ENCODE measurements at places on chromosomes 2 and 18. TPM values are rescaled to one million over a fixed set of nuclear protein-coding genes. Genes with fewer than 3 reads are reported as not detected.

DNA sequence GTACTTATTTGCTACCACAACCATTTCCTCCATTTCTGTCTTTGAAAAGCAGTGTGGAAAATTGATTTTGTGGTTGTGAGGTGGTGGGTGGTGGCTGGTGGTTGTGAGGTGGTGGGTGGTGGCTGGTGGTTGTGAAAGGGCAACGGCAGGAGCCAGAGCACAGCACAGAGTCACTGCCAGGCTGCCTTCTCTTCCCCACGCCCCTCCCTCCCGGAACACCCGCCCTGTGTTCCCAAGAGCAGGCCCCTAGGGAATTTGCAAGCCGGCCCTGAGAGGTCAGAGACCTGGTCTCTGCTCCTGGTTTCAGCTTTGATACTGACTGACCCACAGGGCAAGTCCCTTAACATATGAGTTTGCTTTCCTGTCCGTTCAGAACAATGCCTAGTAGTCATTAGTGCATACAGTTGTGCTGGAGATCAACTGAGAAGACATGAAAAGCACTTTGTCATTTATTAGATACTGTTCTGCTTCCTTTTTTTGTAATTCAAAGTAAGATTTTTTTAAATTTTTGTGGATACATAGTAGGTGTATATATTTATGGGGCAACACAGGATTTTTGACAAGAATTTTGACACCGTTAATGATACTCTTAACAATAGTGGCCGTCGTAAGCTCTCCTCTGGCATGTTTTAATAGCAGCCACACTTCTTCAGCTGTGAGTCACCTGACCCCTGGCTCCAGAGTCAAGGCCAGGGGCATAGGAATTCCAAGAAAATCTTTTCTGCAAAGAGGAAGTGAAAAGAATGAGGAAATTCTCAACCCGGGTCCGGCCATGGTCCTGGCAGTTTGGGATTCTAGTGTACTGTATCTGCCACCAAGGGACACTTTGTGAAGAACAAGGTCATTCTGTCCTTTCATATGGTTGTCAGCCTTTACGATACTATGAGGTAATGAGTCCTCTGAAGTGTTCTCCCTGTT is 53.2 kb downstream of the ITGA6 start:
- no peak for DNase-seq

DNA sequence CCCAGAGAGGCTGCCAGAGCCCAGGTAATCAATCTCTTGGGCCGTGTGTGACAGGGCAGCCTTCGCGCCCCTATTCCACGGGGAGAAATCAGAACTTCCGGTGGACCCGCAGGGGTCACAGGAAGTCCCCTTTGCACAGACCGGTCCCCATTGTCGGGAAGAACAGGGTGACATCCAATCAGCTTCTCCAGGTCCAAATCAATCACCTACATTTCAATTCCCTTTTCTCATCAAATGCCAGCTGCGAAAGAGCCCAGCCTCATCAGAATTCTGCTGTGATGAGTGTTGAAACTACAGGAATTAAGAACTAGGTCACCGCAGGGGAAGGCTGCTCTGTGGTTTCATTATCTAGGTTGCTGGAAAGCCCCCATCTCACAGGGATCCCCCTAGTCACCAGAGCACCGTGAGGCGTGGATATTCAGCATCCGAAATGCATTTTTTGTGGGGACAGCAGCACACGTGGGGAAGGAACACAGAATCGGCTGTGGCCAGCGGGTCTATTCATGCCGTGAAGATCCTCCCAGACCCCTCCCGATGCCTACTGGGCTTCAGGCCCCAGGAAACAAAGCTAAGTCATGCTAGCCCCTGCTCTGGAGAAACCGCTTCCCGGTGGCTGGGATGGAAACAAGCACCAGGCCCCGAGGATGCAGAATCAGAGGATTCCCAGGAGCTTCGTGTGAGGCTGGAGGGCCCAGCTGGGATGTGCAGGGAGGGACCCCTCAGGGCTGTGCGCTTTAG is 193.7 kb upstream of the ID2 start:
- no peak for DNase-seq

GRCh38 chr2:143688248-143688647 is 559.0 kb downstream of the ARHGAP15 start:
- no peak for DNase-seq

DNA sequence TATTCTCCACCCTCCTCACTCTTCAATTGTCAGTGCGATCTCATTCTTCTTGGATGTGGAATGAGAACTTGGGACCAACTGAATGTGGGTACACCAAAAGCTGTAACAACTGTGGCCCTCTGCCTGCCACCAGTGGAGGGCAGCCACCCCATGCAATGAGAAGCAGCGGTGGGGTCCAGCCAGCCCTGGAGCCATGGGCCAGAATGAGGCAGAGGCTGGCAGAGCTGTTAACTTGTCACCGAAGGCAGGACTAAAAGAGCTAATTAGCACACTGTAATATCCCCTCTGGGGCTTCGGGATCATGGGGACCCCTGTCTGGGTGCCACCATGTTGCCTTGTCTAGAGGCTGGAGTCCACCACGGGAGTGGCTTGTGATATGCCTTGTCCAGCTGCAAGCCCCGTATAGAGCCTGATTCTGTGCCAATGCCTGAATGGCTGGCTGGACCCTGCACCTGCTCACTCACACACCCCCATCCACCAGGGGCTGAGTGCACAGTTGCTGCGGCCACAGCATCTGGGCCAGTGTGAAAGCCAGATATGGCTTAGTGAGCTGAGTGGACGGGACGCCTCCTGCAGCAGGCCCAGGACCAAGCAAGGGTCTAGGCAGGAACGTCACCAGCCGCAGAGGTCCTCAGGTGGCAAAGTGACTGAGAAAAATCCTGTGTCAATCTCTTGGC is 680.5 kb downstream of the DSC3 start:
- no peak for DNase-seq

DNA sequence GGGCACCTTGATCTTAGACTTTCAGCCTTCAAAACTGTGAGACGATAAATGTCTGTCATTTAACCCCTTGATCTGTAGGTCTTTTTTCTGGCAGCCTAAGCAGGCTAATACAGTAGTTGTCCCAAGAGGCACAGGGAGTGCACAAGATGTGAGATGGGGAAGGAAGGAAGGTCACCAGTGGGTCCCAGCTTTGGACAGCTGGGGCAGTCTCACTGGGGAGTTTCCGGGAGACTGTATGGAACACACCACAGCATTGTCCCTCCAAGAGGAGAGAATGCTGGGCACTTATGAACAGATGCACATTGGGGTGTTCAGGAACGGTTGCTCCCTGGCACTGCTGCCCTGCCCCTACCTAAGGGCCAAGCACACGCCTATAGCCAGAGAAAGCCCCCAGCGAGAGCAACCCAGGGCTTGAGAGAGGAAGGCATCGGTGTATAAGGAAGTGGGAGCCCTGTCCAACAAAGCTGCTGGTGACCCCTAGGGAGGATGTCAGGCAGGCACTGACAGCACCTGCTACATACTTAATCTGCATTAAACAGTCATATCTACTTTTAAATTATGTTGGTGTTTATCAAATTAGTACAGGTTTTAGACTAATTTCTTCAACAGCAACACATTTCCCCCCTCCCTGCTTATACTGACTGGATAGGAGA is 11.6 kb upstream of the NCK2 start:
- DNase-seq: no peak

GRCh38 chr2:240199133-240199870 is 58.8 kb upstream of the OTOS start:
- no peak for DNase-seq

Gene DLGAP1
- polyA plus RNA-seq: 0.02 TPM

Gene LIMS3
- polyA plus RNA-seq: 1.9 TPM

DNA sequence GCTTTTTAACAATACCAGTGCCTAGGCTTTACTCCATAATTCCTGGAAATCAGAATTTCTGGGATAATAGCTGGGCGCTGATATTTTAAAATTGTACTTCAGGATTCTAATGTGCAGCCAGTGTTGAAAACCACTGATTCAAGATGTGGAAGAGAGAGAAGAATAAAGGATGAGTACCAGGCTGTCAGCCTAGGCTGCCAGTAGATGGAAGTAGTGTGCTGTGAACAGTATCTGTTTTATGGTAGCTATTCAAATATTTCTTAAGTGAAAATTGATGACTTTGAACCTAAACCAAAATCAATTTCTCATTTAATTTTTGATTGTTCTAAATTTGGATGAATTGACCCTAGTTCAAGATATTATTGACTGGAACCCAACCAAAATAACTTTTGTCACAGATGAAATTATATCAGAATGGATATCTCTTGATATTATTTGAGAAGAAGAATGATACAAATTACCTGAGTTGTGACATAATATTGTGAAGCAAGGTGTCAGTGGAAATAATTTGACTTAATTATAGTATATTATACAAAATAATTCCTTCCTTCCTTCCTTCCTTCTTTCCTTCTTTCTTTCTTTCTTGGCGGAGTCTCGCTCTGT is 88.0 kb downstream of the COMMD1 start:
- DNase-seq: no peak

Data from BJ (cell line).